Osteoblast (primary cell): ENCODE measurements at places on chromosomes 7 and 10.

GRCh38 chr7:5424749-5425506 lies 1.3 kb upstream of the TNRC18 start:
- peak; percentile 88 for DNase-seq

DNA sequence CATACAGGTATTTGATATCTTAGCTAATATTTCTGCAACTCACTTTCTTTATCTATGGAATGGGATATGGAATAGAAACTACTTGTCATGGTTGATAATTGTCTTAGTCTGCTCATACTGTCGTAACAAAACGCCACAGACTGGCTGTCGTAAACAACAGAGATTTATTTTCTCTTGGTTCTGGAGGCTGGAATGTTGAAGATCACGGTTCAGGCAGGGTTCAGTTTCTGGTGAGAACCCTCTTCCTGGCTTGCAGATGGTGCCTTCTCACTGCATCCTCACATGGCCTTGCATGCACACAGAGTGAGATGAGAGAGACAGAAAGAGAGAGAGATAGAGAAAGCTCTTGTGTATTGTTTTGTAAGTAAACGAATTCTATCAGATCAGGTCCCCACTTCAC lies 332.7 kb upstream of the MAGI2 start:
- DNase-seq: no peak

- DNase-seq: no peak
Measured at GRCh38 chr7:37052705-37053104, 328.4 kb upstream of the AOAH start.

GRCh38 chr7:18579698-18580097 lies 84.1 kb downstream of the HDAC9 start:
- no peak for DNase-seq

- DNase-seq: no peak
Measured at GRCh38 chr7:27944643-27945042, 204.7 kb downstream of the TAX1BP1 start.

GRCh38 chr7:97835296-97836138 lies 36.7 kb downstream of the ASNS start:
- DNase-seq: no peak

DNA sequence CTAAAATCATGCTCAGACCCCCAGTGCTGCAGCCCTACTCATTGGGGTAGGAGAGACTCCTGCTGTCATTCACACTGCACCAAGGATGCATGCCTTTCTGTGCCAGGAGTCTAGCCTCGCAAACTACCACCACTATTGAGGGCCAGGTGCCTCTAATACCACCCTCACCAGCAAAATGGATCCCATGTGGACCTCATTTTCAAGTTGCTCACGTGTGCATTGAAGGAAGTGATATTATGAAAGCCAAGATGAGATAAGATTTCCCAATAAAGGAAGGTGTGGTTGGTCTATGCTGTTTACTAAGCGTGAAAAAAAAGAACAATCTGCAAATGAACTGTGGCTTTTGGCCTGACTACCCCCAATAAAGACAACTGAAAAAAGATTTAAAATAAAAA lies 7.2 kb upstream of the LAMTOR4 start:
- no peak for DNase-seq

GRCh38 chr7:150958062-150958552 lies 20.0 kb downstream of the KCNH2 start:
- DNase-seq: no peak

GRCh38 chr10:94456942-94457341 lies 54.6 kb downstream of the TBC1D12 start:
- no peak for DNase-seq

DNA sequence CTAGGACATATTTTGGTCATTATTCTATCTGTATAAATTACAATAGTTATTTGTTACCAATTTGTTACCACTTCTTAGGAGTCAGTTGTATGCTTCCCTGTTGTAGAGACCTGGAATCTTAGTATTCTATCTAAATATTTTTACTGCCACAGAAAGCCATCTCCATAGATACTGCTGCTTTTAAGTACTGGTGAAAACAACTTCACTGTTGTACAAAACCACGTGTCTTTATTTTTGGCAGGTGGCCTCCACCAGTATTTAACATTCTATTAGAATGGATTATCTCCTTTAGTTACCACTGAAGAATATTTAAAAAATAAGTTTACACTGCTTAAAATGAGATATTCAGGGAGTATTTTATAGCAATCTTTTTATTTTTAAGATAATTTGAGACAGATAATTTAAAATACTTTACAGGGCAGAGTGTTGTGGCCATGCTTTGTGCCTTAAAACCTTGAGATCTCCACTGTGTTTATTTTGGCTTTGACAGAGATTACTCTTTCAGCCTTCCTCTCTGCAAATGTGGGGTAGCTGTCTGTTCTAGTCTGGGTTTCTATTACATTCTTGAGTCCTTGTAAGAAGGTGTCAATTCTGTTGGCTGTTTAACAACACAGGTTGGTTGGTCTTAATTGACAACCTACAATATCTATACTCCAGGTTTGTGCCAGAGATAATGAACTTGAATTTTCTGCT lies 185.6 kb downstream of the LRRC4 start:
- DNase-seq: no peak

DNA sequence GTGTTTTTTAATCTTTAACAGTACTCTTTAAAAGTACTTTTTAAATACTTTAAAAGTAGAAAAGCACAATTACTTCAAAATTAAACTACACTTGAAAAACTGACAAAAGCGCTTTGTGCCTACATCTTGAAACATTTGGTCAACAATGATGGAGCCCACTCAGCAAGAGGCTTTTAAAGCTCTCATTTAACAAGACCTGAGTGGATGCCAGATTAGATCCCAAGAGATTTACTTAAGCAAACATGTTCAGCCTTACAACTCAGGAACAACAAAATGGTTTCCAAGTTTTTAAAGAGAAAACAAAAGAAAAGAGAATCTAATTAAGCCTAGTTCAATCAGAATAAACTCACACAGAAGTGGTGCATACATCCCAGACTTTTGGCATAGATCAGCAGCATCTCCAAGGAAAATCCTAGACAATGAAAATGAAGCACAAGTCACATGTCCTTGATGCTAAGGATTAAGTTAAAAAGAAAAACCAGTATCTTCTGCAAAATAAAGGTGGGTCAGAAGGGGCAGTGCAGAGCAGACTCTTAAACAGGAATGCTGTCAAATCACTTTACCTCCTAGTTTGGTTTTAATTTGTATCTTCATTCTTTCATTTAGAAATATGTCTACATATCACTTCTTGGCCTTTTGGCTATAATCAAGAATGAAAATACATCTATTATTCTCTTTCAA lies 26.2 kb downstream of the HIBADH start:
- no peak for DNase-seq

- peak; percentile 75 for DNase-seq
Measured at GRCh38 chr10:46028584-46029460, 1.6 kb downstream of the NCOA4 start.

DNA sequence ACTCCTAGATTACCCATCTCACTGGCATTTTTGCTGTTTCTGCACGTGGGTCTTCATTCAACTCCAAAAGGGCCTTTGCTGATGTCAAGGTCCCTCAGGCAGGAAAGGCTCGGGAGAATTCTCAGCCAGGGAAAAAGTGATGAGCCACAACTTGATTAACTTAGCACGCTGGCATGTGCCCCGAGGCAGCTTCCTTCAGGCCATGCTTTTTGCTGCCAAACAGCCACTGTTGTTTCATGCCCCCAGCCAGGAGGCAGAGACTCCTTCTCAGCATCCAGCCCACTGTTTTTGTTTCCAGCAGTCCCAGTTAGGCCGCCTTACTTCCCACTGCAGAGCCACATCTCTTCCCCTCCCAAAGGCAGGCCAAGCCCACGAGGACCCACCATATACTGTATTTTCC lies 266.5 kb upstream of the YAE1 start:
- DNase-seq: no peak

- DNase-seq: no peak
Measured at GRCh38 chr10:51227897-51228713, 153.8 kb downstream of the PRKG1 start.

GRCh38 chr10:80132299-80133139 lies at the start of gene PLAC9:
TSS of gene PLAC9 (plus strand) at chr10:80132730. CDS start at chr10:80132763, 33 bp downstream.
- DNase-seq: peak; percentile 88

DNA sequence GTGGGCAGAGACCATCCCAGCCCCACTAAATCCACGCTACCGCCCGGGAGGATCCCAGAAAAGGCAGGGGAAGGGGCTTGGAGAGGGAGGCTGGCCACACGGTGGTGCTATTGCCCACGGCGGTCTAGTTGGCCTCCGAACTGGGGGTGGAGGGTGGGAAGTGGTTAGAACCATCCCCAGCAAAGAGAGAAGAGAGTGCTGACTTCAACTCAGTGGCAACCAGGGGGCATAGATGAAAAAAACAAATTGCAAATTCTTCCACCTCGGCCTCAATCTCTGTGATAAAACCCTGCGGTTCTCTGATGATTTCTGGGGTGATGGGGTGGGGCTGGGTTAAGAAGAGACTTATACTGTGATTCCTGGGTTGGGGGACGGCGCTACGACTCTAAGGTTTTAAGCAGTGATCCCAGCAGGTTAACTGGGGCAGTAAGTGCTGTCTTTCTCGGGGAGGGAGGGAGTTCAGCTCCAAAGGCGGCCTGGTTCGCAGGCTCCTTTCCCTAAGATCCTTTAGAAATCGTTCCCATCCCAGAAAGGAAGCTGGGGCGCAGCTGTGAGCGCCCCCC lies 154.5 kb upstream of the LYZL2 start:
- DNase-seq: peak; percentile 97

DNA sequence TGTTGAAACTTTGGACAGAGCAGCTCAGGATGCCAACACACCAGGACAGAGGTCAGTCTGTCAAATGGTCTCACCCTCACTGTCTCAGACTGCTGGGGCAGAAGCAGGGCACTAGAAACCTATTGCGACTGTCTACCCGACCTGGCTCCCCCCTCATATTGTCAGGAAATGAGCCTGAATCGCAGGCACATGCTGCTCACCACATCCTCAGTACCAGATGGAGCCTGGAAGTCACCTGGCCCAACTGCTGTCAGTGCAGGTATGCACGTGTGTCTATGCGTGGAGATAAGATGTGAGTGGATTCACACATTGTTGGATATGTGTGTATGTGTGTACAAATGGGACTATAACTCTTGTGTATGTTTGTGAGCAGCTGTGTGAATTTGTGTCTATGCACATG lies 3.2 kb upstream of the CDHR1 start:
- no peak for DNase-seq

- DNase-seq: no peak
Measured at GRCh38 chr7:45938626-45939302, 17.7 kb upstream of the IGFBP3 start.

DNA sequence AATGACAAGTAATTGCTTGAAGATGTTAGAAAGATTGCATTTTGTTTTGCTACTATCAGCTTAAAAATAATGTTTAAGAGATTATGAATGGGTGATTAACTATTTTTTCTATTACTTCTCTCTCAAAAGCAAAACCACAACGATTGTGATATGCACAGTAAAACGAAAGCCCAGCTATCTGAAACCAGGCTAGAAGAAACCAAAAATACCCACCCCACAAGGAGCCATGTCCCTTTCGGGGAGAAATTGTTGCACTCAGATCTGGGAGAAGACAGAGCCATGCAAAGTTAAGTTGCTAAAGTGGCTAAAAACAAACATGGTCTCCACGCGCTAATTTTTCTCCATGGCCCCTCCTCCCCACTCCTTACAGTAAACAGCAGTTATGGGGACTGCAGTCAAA lies 173.6 kb downstream of the RPS24 start:
- no peak for DNase-seq

DNA sequence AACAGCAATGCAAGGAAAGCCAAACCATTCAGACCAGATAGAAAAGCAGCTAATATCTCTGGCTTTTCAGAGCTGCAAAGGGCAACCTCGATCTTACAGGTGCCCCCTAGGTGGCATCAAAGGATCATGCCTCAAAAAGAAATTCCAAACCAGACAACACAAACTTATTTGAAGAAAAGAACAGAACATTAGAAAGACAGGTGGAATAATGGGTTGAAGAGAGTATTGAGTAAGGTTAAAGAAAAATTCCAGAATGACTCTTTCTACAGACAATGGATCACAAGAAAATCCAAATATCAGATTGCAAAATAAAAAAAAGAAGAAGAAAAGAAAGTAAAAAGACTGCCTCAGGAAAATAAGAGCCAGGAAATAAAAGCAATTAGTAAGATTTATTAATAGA lies 213.7 kb downstream of the ELMO1 start:
- DNase-seq: no peak

DNA sequence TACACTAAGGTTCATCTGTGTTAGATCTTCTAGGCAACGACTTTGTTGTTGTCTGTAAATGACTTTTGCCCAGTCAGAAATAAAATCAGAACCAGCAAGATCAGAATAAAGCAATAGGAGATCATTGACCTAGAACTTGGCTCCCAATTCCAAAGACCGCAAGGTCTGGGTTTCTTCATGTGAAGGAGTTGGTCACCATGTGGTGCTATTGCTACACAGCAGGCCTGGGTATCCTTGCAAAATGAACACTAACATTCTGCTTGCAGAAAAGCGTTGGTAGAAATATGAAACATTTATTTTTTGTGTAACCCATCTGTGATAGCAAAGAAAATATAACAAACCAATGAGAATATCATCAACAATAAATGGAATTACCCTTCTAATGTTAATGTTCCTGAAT lies 831.0 kb downstream of the NXPH1 start:
- DNase-seq: no peak

DNA sequence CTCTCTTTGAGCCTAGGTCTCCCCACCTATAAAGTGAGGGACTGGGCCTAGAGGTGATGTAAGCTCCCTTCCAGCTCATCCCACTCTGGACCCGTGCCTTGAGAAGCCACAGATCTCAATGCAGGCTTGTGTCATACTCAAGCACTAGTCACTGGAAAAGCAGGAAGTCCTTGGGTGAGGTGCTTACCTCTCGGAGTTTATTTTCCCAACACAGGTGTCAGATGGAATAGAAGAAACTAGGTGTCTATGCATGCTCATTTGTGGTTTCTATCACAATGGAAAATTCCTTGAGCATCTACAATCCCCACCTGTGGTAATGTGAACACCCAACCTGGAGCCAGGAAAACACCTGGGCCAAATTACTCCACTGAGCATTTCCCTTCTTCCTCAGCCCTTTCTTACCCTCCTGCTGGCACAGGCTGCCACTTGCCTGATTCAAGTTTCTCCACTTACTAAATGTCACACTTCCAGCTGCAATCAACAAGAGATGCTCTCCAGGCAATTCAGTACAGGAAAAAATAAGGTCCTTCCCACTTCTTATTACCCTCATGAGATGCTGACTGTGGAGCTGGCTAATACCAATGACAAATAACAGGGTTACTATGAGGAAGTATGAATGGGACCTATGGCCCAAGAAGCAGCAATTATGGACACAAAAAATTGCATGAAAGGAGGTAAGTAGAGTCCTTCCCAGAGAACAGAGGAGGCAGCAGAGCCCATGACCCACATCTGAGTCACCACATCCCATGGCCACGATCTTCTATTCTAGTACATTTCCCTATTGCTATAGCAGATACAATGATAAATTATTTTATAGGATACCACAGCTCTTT lies 13.1 kb downstream of the LSM5 start:
- no peak for DNase-seq

GRCh38 chr10:59595593-59595992 lies 114.1 kb downstream of the SLC16A9 start:
- DNase-seq: no peak

- peak; percentile 96 for DNase-seq
Measured at GRCh38 chr10:21315645-21316220, 209.7 kb downstream of the SKIDA1 start.

GRCh38 chr10:48234295-48234694 lies 40.2 kb downstream of the FRMPD2 start:
- DNase-seq: no peak
